ENCODE measurements at places on chromosomes 2 and 18.

GRCh38 chr2:199570934-199571333, 113.2 kb upstream of the SATB2 start:
- DNase-seq = no peak

- no peak for DNase-seq
Observed at GRCh38 chr2:231940795-231941194, 14.6 kb upstream of the NPPC start.

DNA sequence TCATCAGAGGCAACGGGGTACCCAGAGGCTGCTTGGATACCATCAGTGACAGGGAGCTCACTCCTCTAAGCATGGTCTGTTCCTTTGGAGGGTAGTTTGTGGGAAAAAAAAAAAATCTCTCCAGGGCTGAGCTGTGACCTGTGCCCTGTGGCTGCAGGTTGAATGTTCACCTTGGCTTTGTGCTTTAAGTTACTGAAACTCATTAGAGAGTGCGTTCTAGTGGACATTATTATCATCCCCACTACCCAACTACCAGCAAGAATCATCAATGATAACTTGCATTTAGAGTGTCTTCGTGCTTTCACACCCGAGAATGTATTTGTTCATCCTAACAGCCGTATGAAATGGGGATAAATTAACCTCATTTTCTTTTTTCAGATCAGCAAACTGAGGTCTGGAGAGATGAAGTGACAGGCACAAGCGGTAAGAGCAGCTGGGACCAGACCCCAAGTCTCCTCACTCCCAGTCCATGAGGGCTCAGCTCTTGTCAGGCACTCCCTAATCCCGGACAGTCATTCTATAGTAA, 157.5 kb upstream of the MYCN start:
- no peak for DNase-seq

DNA sequence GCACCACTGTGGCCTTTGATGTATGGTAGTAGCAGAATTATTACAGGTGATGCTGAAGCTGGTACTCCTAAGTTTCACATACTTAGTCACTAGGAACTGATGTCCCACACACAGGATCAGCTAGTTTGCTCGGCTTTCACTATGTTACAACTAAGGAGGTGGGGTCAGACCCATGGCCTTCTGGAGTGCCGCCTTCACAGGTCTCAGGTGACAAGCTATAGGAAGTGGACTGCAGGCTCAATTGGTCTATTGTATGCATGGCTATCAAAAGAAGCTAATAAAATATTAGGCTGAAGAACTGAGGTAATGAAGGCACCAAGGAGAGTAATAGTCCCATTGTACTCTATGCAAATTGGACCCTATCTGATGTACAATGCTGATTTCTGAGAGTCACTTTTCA, 170.6 kb downstream of the DLGAP1 start:
- no peak for DNase-seq

DNA sequence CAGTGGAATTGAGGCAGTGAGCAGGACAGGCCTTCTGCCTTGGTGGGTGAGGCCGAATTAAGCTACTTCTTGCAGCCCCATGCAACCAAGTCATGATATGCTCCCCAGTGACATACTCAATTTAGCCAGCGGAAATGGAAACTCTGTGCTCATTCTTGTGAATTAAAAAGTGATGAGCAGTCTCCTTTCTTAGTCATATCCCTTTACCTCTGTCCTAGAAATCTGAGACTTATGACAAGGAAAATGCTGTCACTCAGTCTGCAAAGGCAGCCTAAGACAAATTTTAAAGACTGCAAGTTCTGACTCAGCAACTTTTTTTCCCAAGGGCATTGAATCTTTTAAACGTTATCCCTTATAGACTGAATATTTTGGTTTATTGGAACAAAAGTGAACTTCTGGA, 218.2 kb downstream of the SH3BP4 start:
- DNase-seq = no peak

GRCh38 chr2:221289389-221289788, 282.7 kb downstream of the EPHA4 start:
- no peak for DNase-seq

- DNase-seq = no peak
Observed at GRCh38 chr2:217906798-217907197, 96.0 kb downstream of the TNS1 start.

DNA sequence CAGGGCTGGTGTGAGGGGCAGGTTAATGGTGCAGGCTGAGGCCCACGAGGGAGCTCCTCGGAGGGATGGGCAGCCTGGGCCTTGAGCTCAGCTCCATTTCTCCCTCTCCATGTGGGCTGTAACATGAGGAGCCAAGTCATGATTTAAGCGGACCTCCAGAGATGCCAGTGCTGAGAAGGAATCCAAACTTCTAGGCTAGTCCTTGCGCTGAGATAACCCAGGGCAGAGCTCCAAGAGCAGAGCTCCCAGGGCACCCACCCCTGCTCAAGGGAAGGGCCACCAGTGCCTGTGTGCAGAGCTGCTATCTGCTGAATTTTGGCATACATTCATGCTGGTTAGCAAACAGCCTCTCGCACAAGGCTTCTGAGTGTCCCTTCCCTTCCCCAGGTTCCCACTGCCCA, 95.1 kb downstream of the MRO start:
- no peak for DNase-seq

DNA sequence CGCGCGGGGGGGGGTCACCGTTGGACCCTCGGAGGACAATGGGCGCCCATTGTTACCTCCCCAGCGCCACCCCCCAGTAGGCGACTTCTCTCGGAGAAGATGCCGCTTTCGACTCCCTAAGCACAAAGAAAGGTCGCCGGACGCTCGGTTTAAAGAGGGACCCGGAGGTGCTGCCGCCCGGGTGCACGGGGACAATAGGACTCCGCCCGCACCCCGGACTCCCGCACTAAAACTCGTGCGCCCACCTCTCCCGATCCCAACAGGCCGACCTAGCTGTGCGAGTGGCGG, 318 bp upstream of the CDC42EP3 start:
- no peak for DNase-seq

DNA sequence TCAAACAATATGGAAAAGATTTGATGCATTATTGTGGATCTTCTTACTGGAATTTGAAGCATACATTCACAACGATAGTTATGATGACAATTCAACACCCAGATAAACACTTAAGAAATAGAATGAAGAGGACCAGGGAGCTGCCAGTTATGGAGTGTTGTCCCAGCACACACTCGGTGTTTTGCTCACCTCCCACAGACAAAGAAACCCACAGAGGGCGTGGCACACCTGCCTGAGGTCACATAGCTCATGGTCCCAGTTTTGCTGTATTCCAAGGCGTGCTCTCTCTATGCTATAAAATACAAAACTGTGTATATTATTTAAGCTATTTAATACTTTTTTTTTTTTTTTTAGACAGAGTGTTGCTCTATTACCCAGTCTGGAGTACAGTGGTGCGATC, 31.1 kb downstream of the EFR3B start:
- DNase-seq = no peak

GRCh38 chr2:64612575-64613195, 41.0 kb downstream of the SERTAD2 start:
- DNase-seq = no peak

GRCh38 chr2:232395586-232395985, 11.1 kb upstream of the ALPG start:
- no peak for DNase-seq

DNA sequence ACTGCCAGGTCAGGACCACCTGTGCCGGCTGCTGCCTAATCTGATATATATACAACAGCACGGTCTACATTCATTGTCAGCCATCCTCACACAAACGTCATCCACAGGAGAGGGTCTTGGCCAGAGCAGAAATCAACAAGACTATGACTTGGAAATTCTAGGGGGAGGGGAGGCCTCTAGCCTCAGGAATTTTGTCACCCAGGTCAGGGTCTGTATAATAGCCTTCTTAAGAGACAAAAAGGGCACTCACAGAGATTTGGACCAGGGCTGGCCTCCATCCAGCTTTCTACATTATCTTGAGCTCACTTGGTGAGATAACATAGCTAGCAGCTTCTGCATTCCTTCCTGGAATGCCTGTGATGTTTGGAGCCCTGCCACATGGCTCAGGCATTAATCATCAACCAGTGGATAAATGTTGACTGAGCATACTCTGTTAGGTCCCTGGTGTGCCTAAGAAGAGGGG, 50.4 kb upstream of the CTIF start:
- DNase-seq = no peak

- peak; percentile 57 for DNase-seq
Observed at GRCh38 chr2:99338029-99338585, 918 bp downstream of the EIF5B start.

- no peak for DNase-seq
Observed at GRCh38 chr18:62611453-62612288, 88.8 kb downstream of the ZCCHC2 start.

GRCh38 chr2:110680709-110681108, 2.8 kb upstream of the BUB1 start:
- DNase-seq = no peak

GRCh38 chr2:217412277-217412676, 552.4 kb upstream of the TNP1 start:
- no peak for DNase-seq

- no peak for DNase-seq
Observed at GRCh38 chr2:227031379-227031778, 132.6 kb downstream of the COL4A4 start.

DNA sequence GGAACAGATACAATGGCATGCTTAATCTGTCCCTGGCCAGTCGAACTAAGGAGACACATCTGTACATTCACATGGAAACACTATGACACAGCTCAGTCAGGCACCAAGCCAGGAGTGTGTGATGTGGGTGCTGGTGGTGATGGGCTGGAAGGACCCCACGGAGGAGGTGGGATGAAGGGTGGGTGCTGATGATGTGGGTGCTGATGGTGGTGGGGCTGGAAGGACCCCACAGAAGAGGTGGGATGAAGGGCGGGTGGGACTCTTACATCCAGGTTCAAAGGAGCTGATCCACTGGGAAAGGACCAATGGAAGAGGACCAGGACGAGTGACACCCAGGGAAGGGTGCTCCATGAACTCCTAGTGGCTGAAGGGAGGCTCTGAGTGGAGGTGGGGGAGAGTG, 34.8 kb upstream of the ACAA2 start:
- no peak for DNase-seq

GRCh38 chr2:203083328-203083727, 68.7 kb downstream of the NBEAL1 start:
- no peak for DNase-seq

DNA sequence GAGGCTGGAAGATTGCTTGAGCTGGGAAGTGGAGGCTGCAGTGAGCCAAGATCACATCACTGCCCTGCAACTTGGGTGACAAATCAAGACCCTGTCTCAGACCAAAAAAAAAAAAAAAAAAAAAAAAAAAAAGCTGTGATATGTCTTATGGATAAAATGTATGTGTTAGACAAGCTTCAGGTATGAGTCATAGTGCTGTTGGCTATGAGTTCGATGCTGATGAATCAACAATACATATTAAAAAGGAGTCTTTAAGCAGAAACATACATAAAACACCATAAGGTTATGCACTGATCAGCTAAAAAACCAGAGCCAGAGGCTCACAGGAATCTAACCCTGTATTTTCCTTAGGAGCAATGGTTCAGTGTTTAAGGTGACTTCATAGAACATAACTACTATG, 332.3 kb downstream of the NCKAP5 start:
- DNase-seq = no peak

- no peak for DNase-seq
Observed at GRCh38 chr18:12013186-12013916, 32.0 kb downstream of the IMPA2 start.

DNA sequence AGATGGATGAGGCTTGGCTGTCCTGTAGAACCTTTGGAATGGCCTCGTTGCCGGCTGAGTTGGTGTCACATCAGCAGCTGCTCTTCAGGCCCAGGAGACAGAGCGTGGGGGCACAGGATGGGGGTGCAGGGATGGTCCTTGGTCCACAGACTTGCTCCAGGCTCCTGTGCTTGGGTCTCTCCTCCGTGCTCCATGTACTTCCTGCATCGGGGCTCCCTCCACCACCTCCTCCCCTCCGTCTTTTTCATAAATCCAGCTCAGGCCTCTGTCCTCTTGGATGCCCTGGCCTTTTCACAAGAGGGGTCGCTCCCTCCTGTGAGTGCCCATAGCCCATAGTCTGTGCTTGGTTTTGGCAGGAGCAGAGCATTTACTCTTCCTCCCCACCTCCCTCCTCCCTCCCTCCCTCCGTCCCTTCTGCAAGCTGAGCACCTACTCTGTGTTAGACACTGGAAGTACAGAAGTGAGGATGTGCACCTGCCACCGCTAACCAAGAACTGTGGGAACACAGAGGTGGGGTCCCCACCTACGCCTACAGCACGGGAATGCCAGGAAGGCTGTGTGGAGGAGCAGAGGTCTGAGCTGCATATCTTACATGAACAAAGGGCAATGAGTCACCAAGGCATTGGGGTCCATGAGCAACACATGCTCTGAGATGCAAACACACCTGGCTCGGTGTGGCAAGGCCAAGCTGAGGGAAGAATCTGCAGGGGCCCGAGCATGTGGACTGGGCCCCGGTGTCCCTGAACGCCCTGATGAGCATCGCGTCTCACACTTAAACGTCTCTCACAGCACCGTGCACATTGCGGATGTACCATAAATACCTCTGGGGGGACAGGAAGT, 458.7 kb upstream of the HS6ST1 start:
- no peak for DNase-seq

- DNase-seq = no peak
Observed at GRCh38 chr2:204686406-204686805, 141.1 kb downstream of the PARD3B start.

DNA sequence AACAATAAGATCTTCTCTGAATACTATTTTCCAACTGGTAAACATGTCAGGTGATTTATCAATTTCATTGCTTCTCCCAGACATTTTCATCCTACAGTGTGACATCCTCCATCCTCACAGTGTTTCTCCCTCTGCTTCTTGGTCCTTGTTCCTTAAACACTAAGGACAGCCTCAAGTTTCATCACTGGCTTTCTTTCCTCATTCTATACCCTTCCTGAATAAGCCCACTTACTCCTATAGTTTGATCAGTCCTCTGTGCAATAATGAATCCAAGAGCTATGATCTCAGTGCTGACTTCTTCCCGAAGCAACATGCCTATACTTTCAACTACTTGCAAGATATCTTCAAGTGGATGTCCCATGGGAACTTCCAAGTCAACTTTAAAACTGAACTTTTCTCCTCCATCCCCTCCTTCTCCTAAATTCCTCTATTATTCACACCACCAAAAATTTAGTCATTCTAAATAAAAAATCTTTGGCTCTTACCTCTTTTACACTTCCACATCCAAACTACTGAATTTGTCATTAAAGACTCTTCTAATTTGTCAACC, 87.6 kb downstream of the FAM228A start:
- DNase-seq = no peak

GRCh38 chr2:119431155-119431975, at the start of gene TMEM37:
TMEM37 (plus strand) TSS chr2:119431854; CDS start chr2:119431904, 50 bp downstream.
- DNase-seq = peak; percentile 81

- no peak for DNase-seq
Observed at GRCh38 chr2:133362061-133362476, 206.2 kb downstream of the NCKAP5 start.

GRCh38 chr2:130728007-130728454, 839 bp upstream of the GPR148 start:
- DNase-seq = no peak

- DNase-seq = no peak
Observed at GRCh38 chr18:79257480-79257879, 138.2 kb upstream of the NFATC1 start.

- DNase-seq = no peak
Observed at GRCh38 chr2:241095594-241096290, 6.3 kb downstream of the MTERF4 start.

All from NCI-H2171 treated with DMSO at 0.1 percent for 48 hours (cell line).